ENCODE measurements at places on chromosomes 11 and 22. TPM values are rescaled to one million over a fixed set of nuclear protein-coding genes. Genes with fewer than 3 reads are reported as not detected.
A peak's percentile ranks its signal among the peaks of the same experiment; 100 is the strongest.

Gene CHRNA10
- total RNA-seq = 0.29 TPM

Gene OR4D6
- not detected for total RNA-seq

Gene PDGFB
- total RNA-seq = not detected

Gene UCP3
- 0.59 TPM for total RNA-seq

- no peak for DNase-seq
These were observed 113.5 kb upstream of the KIRREL3 start for GRCh38 chr11:127114035-127114434.

GRCh38 chr11:123494195-123495050, 64.4 kb downstream of the GRAMD1B start:
- DNase-seq = peak; percentile 78

- no peak for DNase-seq
These were observed 137.4 kb downstream of the HIPK3 start for GRCh38 chr11:33394431-33395109.

- DNase-seq = no peak
These were observed 24.4 kb downstream of the AASDHPPT start for GRCh38 chr11:106101819-106102218.

DNA sequence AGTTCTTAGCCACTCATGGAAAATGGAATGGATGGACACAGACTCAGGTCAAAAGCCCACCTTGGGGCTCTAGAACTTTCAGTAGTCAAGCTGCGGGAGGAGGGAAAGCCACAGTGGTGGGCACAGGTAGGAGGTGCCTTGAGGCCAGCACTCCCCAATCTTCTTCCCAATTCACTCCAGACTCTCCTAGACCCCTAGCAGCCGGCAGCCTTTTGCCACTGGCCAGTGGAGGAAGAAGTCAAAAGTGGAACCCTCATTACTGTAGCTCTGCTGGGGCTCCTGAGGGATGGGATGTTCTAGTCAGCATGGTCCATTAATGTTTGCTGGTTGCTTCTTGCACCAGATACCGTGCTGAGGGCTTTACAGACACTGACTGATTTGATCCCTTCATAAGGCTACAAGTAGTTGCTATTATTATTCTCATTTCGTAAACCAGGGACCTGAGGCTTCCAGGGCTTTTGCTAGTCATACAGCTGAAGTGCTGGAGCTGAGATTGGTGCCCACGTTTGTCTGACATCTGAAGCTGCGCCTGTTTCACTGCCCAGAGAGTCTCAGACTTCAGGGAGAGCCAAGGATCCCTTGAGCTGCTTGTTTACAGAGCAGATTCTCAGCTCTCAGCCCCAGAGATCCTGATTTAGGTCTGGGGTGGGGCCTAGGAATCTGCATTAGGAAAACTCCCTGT, 1.1 kb downstream of the UCP3 start:
- DNase-seq = no peak

DNA sequence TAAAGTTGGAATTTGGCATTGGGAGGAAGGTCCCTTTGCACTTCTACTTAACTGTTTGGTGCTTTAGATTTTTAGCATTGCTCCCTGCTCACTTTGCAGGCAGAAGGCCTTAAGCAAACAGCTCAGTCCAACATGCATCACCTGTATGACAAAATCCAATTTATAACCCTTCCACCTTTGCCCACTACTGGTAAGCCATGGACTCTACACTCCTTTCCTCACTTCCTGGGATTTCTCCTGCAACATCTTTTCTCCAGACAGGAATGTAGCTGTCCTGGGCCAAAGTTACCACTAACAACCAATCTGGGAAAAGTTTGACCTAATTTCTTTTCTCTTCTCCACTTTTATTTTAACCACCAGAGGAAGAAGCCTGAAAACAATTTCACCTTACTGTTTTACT, 1.8 kb upstream of the OR2D2 start:
- DNase-seq = no peak

GRCh38 chr22:42939451-42939881, 75.5 kb downstream of the PACSIN2 start:
- DNase-seq = no peak

DNA sequence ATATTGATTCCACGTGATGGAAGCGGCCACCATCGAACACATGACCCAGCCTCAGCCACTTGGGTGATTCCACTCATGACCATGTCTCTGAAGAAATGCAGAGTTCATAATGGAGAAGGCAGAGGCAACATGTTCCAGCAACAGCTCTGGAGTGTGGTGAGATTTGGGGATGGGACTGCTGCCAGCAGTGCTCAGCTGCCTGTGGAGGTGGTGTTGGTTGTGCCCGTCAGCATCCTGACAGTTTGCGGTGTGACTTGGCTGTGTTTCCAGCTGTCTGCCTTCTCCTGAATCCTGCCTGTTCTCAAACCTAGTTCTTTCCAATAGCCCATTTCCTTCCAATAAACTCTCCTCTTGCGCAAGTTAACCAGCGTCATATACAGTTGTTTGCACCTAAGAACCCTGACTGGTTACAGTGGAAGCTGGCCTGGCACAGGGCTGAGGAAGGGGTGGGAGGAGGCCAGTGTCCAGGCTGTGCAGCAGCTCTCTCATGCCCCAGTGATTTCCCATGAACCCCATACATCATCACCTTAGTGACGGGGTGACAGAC, 22.0 kb upstream of the OR8B8 start:
- no peak for DNase-seq
